ENCODE measurements at places on chromosomes 12 and 14.

DNA sequence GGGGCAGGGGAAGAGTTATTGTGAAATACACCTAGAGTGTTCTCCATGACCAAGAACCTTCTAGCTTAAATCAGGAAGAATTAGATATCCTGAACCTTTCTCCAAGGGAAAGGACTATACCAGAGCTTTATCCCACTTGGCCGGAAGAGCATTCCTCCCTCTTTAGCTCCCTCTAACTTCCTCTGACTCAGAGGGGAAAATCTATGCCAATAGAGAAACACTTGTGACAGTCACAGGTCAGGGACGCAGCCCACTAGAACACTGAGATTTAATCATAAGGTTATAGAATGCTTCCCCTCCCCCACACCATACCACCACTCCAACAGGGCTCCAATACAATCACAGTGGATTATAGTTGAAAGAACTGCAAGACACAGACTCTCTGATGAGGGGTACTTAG is 55.4 kb upstream of the RFX4 start:
- no peak for DNase-seq

- DNase-seq, result no peak
Observed at GRCh38 chr12:56261503-56262232, 3.5 kb upstream of the ANKRD52 start.

DNA sequence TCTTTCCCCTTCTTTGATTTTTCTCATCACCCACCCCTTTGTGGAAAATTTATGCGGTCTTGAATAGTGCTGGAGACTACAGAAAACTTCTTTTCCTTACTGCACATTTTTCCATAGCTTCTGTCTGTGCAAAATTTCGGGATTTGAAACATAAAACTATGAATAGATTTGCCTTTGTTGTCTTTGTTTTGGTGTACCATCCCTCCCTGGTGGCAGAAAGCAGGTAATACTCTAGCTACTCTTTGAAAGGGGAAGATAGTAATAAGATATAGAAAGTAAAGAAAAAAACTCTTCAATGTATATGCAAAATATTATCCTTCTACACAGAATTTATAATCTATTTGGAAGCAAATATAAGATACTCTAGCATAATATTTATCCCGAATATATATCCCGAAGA is 79.1 kb upstream of the LMO3 start:
- DNase-seq, result no peak

DNA sequence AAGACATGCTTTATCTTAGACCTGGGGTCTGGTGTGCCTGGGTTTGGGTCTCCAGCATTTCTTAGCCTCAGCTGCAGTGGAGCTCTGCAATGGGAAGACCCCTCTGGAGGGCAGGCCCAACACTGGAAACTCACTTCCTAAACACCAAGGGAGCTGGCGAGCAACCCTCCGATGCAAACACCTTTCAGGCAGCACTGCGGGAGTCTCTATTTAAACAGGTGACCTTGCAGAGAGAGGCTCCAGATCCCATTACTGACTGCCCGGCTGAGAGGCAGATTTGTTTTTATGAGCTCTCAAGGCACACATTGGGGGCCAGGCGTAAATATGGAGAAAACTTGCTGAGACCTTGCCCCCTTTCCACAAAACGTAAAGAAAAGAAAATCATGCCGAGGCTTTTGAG is 195.5 kb downstream of the PAX9 start:
- no peak for DNase-seq

- peak; percentile 91 for DNase-seq
Observed at GRCh38 chr12:989751-990660, 1.0 kb upstream of the ERC1 start.

- DNase-seq, result no peak
Observed at GRCh38 chr14:101328412-101329028, 232.8 kb upstream of the DIO3 start.

DNA sequence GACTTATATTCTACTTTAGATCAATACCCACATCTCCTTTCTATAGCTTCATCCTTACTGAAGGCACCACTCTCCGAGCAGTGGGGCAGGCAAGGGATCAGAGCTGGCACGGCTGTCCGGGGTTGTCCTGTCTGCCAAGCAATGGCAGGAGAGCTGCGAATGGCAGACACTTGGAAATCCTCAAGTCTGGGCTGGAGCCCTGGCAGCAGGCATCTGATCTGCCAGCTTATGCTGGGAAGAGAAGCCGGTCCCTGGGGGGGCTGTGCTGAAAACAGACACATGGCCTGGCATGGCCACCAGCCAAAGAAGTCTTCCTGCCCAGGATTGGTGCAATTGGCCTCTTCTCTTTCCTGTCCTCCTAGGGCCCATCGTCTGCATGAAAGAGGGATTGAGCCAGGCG is 280.2 kb upstream of the PWP1 start:
- no peak for DNase-seq

GRCh38 chr14:26233118-26233517 is 364.7 kb downstream of the NOVA1 start:
- no peak for DNase-seq

- DNase-seq, result no peak
Observed at GRCh38 chr14:36510078-36510799, 9.8 kb downstream of the NKX2-1 start.

DNA sequence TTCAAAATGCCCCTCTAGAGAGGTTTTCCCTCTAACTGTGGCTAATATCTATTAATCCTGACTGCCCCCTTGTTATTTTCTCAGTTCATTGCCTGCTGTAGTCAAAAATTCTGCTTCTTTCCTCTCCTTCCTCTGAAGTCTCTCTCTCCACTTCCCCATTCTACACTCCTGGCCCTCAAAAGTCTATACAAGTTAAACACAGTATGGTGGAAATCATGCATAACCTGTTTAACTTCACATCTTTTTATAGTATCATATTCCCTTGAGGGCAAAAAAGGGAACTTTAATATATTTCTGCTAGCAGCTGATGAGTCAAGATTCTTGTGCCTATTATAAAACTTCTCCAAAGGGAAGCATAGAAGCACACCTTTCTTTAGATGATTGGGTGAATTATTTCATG is 16.7 kb downstream of the GRIP1 start:
- no peak for DNase-seq

DNA sequence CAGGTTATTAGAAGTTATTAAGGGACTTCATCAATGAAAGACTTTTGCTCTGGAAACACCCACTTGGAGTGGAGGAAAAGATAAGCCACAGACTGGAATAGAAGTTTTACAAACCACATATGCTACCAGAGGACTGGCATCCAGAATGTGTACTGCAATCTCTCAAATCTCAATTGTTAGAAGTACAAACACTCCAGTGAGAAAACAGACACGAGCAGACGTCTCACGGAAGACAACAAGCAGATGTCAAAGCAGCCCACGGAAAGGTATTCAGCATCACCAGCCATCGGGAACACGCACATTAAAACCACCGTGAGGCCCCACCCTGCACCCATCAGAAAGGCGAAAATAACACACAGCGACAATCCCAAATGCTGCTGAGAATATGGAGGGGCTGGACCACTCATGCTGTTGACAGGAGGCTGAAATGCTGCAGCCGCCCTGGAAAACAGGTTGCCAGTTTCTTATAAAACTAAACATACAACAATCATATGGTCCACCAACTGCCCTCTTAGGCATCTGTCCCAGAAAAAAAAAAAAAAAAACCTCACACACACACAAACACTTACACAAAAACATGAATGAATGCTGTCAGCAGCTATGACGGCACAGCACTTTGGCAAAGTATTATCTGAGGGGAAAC is 131.9 kb upstream of the SFSWAP start:
- no peak for DNase-seq

DNA sequence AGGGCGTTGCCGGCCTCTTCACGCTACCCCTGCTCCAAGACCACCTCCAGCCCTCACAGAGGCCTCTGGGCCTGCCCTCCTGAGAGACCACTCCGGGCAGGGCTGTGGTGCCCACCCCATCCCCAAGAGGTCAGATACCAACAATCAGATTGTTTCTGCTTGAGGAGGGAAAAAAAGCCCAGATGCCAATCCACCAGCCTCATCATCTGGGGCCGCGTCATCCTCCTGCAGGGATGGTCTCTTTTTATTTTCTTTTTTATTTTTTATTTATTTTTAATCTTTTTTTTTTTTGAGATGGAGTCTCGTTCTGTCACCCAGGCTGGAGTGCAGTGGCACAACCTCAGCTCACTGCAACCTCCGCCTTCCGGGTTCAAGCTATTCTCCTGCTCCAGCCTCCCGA is 93.4 kb downstream of the FBXL14 start:
- no peak for DNase-seq

GRCh38 chr14:96122496-96122895 is 82.1 kb upstream of the BDKRB2 start:
- no peak for DNase-seq

GRCh38 chr12:40711121-40711520 is 18.9 kb downstream of the CNTN1 start:
- DNase-seq, result no peak

GRCh38 chr12:71958457-71958856 is 19.8 kb downstream of the TPH2 start:
- DNase-seq, result no peak

DNA sequence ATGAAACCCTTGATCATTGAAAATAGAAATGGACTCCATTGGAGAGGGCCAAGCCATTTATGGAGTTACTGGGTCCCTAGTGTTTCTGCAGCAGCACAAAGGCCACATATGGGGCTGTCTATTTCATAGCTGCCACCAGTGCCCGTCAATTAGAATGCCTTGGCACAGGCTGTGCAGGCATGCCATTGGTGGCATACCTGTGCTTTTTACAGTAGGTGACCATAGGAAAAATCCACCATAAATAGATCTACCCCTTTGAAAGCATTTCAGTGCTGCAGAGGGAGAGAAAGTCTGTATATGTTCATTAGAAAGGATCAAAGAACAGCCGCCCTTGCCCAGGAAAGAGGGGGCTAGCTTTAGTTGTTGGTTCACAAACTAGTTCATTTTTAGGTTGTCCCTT is 13.1 kb downstream of the MYBPC1 start:
- no peak for DNase-seq

DNA sequence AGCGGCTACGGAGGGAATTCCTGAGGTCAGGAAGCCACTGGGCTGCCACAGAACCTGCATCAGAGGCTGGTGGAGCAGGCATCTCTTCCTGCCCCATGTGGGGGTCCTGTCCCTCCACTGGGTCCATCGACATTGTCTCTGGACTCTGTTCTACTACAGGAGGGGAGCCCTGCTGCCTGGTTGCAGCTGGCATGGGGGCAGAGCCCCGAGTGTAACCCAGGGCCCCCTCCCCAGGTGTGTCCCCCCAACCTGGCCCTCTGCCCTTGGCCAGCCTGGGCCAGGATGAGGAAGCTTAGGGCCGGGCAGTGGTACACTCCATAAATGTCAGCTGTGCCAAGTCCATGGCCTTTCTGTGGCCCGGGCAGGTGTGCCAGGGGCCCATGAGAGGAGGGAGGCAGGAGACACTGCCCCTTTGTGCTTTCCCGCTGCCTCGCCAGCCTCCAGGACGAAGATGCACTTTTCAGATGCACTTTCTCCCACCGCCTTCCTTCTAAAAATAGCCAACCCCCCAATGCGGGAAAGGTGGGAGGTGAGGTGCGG is 4.0 kb upstream of the EXOC3L4 start:
- DNase-seq, result no peak

DNA sequence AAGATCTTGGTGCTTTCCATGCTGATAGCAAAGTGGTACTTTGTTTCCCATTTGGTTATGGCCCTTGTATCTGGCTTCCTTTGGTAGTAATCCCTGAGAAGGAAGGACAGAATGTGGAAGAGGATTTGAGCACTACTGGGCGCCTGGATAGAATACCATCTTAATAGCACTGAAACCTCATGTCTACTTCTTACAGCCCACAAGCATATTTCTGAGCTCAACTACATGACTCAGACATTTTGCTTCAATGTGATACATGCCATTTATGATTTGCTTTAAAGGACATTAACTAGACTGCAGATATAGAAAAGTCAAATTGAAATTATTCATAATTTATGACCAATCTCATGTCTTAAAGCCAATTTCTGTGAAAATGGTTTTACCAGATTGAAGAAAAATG is 80.4 kb downstream of the LIN7A start:
- no peak for DNase-seq

DNA sequence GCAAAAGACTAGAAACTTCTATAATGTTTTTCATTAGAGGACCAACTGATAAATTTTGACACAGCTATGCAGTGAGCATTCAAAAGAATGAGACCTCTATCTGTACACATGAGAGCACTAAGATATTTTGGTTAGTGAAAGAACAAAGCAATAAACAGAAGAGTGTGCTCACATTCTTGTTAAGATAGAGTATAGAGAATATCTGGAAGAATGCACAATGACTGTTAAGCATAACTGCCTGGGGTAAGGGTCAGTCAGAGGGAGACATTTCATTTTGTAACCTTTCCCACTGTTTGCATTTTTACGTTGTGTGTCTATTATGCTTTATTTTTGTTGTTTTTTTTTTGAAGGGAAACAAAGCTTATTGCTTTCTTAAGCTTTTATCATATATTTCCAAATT is 20.7 kb downstream of the KCNMB4 start:
- no peak for DNase-seq

GRCh38 chr12:32377344-32378055 is 21.9 kb upstream of the FGD4 start:
- no peak for DNase-seq

DNA sequence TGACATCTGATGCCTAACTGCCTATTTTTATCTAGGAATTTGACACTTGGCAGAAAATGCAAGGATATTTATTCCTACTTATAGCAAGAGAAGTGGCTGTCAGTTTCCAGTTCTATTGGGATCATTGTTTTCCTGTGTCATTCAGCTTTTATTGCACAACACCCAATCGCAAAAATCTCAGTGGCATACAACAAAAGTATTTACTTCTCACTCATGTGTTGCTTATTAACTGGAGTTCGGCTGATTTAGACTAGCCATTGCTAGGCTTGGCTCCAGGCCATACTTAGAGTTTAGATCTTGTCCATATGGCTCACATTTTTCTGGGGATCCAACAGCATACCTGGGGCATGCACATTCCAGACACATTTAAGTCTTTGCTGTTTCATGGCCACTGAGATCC is 218.6 kb upstream of the SYT1 start:
- no peak for DNase-seq

DNA sequence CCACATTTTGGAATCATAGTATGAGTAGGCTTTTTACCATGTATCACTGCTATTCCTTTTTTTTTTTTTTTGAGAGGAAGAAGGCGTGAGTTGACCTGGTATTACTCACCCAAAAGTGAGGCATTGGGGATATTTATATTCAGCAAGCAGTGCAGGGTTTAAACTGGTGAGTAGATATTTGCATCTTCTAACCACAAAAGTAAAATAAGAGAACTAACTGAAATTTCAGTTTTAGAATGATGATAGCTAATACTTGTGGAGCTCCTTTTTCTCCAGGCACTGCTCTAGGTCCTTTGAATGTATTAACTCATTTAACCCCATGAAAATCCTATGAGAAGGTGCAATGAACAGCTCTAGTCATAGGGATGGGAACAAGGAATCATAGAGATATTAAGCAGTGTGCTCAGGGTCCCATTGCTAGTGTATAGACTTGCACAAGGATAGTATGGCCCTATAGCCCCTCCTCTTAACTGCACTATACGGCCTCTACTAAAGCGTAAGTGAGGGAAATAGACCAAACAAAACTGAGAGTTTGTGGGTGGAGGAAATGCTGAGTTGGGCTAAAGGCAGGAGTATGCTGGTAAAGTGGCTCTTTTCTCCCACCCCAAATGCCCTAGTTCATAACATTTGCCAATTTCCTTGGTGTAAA is 104.3 kb upstream of the MAX start:
- no peak for DNase-seq

GRCh38 chr14:23095196-23096108 is at the start of gene C14orf119:
TSS of gene C14orf119 (plus strand) at chr14:23095505. CDS start at chr14:23097659, 2,154 bp downstream.
- DNase-seq, result peak; percentile 100

GRCh38 chr12:62301799-62302133 is 41.6 kb downstream of the USP15 start:
- DNase-seq, result no peak

All from aorta (tissue), 5 donors.